OCI-LY7 (cell line): ENCODE measurements at places on chromosomes 4 and X. TPM values are rescaled to one million over a fixed set of nuclear protein-coding genes. Genes with fewer than 3 reads are reported as not detected.

IL15 gene
- total RNA-seq = not detected in 2 replicates

SH3TC1 gene
- total RNA-seq = 27.3 and 42.4 TPM in 2 replicates

ESX1 gene
- total RNA-seq = not detected in 2 replicates

DNA sequence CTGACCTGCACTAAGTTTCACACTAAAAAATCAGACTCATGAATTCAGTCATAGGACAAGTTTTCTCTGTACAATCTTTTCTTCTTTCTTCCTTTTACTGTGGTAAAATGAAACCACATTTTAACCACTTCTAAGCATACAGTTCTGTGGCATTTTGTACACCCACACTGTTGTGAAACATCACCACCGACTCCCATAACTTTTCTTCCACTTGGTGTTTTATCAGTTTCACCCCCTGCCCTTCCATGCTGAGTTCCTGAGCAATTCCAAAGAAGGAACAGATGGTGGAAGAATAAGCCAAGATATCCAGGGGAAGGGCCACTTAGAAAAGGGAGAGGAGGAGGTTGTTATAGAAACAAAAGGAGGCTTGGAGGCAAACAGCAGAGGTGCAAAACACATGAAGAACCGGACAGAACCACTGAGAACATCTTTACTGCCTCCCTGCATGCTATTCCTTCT is 22.6 kb downstream of the SLC25A4 start:
- no peak for DNase-seq

- DNase-seq = no peak
Measured at GRCh38 chrX:10486373-10486772, 134.0 kb downstream of the MID1 start.

GRCh38 chr4:184376126-184376838 is 98.1 kb downstream of the IRF2 start:
- no peak for DNase-seq

TMPRSS11A gene
- total RNA-seq = not detected in 2 replicates

RAI2 gene
- not detected in 2 replicates for total RNA-seq

PGM2 gene
- total RNA-seq = 106 and 108 TPM in 2 replicates

RIPPLY1 gene
- not detected in 2 replicates for total RNA-seq

TET2 gene
- not detected in 2 replicates for total RNA-seq

DNA sequence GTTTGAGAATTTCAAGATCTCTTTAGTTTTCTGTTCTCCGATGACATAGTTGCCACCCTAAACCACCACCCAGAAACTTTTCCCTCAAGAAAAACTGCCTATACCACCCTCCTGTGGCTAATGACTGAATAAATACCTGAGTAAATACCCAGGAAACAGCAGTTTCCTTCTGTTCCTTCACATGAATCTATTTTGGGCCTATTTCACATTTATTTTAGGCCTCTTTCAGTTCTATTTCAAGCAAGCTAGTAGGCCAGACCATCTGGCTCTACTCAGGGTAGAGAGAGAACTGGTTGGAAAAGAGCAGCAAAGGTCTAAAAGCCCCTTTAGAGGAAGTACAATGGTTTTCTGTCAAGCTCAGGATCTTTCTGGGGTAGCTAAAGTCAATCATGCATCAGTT is 23.4 kb downstream of the ARHGEF9 start:
- DNase-seq = peak; percentile 21

PCDH7 gene
- not detected in 2 replicates for total RNA-seq

- DNase-seq = no peak
Measured at GRCh38 chr4:8239226-8239625, 30.3 kb upstream of the HTRA3 start.

MUC7 gene
- not detected in 2 replicates for total RNA-seq

DNA sequence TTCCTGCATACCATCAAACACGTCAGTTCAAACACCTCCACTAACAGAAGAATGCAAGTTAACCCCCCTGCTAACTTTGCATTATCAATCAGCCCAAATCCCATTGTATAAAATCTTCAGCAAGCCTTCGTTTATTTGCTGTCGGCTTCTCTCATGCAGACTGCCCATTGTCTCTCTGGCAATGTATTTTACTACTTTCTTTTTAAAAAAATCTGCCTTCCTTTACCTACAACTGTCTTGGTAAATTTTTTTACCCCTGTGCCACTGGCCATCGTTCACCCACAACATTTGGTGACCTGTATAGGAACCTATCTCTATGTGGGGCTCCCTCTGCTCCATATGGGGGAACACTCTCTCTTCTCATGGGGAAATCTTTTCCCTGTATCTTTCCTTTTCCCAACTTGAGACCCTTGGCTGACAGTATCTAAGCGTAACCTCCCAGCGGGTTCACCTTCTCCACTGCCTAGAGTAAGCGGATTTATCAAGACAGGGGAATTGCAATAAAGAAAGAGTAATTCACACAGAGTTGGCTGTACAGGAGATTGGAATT is 244.6 kb downstream of the CPXCR1 start:
- no peak for DNase-seq

NRK gene
- total RNA-seq = not detected in 2 replicates

DNA sequence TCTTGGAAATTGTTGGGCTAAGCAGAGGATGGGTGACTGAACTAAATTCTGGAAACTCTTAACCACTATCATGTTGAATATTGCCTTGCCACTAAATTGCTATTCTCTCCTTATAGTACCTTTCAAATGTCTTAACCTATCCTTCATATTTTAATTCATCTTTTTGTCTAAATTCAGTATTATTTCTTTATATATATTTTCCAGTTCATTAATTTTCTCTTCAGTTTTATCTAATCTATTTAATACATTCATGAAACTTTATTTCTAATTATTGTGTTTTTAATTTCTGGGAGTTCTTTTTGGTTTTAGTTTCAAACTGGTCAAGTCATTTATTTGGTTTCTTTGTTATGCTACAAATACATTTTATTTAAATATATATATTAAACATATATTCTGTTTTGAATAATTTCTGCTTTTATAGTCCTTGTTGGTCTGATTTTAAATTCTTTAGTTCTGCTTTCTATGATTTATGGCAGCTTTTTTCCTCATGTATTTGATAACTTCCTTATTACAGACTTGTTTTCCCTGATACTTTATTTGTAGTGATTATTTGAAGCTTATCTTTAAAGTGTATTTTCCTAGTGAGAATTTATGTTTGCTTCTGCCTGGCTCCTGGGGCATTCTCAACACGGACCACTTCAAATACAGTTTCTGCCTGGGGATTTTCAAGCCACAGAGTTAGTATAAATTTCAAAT is 8.5 kb upstream of the GUCY1A1 start:
- DNase-seq = no peak

DNA sequence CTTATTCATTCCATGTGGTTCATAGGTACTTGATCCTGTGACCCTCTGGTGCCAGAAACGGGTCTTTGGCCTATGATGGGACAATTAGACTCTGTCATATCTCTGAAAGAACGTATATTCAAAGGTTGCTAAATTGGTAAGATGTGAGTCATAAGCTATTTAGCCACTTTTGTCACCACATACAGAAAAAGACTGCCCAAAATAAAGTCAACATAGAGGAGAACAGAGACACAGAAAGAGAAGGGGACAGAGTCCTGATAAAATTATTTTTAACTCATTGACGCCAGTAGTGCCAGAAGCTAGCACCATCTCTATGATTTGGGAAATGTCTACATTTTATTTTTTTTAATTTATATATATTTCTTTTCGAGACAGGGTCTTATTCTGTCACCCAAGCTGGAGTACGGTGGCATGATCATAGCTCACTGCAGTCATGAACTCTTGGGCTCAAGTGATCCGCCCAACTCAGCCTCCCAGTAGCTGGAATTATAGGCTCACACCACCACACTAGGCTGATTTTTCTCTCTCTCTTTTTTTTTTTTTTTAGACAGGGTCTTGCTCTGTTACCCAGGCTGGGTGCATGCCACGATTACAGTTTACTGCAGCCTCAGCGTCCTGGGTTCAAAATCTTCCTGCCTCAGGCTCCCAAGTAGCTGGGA is 92.1 kb upstream of the COX18 start:
- no peak for DNase-seq

DNA sequence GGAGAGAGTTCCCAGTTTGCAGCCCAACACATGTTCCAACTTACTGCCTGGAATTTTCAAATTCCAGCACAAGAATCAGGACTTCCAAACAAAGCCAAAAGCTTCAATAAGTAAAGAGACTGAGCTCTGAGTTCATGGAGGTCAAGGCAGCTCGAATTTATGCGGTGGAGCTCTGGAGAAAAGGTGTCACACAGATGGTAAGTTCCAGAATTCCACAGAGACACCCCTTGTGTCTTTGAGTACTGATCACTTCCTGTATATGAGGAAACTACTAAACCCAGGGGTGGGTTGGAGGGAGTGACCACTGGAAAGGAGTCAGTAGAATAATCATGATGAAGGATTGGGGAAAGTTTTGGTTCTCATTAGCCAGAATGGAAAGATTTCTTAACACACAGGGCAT is 118.5 kb upstream of the GUCY1A1 start:
- no peak for DNase-seq

MAGEA9B gene
- total RNA-seq = not detected in 2 replicates

STK32B gene
- not detected in 2 replicates for total RNA-seq

DNA sequence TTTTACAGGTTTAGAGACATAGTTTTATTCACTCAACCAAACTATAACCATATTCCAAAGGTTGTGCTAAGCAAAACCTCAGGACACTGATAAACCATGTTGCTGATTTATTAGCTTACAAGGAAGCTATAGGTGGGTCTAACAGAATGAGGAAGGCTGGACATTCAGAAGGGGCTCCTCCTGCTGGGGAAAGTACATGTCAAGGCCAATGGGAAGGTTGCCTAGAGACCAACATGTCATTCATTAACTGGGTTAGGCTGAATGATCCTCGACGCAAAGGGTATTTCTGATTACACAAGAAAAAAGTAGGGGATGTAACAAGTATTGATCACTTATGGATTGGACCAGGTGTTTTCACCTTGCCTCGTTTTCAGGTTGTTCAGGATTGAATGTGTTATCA is 30.3 kb downstream of the SLC10A6 start:
- no peak for DNase-seq

DNA sequence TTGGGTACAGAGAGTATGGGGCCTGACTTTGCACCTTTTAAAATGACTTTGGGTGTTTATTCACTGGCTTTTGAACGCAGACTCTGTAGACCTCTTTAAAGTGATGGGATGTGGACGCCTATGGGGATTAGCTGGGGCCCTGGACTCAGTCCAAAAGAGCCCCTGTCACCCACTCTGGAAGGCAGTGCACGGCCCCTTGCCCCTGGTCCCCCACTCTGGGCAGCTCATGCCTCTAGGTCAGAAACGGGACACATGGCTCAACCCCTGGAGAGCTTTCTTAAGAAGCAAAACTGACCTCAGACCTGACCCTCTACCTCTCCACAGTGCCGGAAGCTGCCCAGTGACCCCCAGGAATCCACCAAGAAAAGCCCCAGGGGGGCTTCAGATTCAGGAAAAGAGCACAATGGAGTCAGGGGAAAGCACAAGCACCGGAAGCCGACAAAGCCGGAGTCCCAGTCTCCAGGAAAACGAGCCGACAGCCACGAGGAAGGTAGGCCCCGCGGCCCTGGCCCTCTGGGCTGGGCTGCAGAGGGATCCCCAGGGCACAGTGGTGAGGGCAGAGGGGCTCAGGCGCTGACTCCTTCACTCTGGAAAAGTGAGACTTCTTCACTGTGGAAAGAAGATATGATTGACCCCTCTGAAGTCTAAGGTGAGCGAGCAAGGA is 38.4 kb downstream of the BCORL1 start:
- DNase-seq = no peak

PHKA1 gene
- not detected in 2 replicates for total RNA-seq

DMD gene
- total RNA-seq = 61.4 and 63.3 TPM in 2 replicates

- no peak for DNase-seq
Measured at GRCh38 chrX:26914232-26914631, 548.9 kb downstream of the PPP4R3C start.

DNA sequence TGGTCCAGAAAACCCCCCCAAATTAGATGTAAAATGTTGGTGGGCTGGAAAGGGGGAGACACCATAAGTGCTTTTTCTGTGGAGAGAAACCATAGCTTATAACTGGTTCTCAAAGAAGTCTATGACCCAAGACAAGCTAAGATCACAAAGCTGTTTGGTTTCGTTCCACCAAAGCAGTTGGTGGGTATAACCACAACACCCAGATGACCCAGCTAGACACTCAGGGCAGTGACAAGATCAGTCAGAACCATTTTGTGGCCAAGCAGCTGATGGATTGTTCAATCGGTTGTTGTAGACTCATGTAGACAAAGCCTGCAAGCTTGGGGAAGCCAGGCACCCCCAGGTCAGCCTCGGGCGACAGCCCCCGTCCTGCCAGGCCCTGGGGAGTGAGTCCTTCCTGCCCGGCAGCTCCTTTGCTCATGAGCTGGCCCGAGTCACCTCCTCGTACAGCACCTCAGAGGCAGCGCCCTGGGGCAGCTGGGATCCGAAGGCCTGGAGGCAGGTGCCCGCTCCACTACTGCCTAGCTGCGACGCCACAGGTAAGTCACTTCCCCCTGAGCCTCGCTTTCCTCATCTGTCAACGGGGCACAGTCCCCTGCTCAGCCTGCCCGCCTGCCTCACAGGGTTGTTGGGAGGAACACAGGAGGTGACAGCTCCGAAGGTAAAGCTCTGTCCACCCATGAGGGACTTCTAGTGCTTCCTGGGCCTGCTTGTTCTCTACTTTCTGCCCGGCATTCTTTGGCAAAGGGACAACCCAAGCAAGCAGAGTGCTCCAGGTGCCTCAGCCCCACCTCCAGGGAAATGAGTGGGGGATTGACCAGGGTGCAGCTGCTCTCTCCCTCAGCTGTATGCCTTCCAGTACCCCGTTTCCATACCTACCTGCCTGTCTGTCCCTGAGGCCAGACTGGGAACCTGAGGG is 65.2 kb upstream of the MTM1 start:
- DNase-seq = no peak

FGFBP1 gene
- total RNA-seq = not detected in 2 replicates

VCX gene
- total RNA-seq = not detected in 2 replicates

DNA sequence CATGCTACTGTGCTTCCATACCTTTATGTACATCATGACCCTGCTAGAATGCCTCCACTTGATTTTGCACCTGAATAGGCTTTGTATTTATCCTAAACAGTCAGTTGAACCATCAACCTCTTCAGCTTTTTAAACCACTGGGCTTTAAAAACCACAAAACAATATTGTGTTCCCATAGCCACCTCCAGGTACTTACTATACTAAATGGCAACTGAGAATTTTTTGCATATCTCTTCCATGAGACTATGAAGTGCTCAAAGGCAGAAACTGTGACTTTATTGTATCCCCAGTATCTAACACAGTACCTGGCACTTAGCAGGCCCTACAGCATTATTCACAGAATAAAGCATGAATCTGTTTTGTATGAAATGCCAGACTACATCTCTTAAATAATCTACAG is 39.7 kb downstream of the ANAPC10 start:
- DNase-seq = no peak

GRCh38 chrX:134480061-134480460 is 20.1 kb downstream of the HPRT1 start:
- no peak for DNase-seq
